ENCODE measurements at places on chromosomes 16 and 17. TPM values are rescaled to one million over a fixed set of nuclear protein-coding genes. Genes with fewer than 3 reads are reported as not detected.

The RAD51D gene
- 3.7 TPM for total RNA-seq

The RHBDL1 gene
- total RNA-seq: 1.1 TPM

GRCh38 chr16:25370541-25370940 lies 112.9 kb upstream of the ZKSCAN2 start:
- no peaks in the 10 kb centered on the region for H3K4me1 ChIP-seq
- no peaks in the 10 kb centered on the region for H3K27me3 ChIP-seq
- H3K27ac ChIP-seq: no peak overlapping the region
- no peak overlapping the region for H3K4me3 ChIP-seq
- H3K36me3 ChIP-seq: no peaks in the 10 kb centered on the region

The TCAP gene
- total RNA-seq: not detected

The ADAM11 gene
- not detected for total RNA-seq

GRCh38 chr16:51268237-51268636 lies 117.2 kb upstream of the SALL1 start:
- DNase-seq: no peak
- H3K4me3 ChIP-seq: no peak overlapping the region
- no peaks in the 10 kb centered on the region for H3K27me3 ChIP-seq
- H3K4me1 ChIP-seq: no peaks in the 10 kb centered on the region
- no peak overlapping the region for H3K27ac ChIP-seq

- peaks cover 13% of the 10 kb centered on the region for H3K36me3 ChIP-seq
- no peaks in the 10 kb centered on the region for H3K27me3 ChIP-seq
- H3K4me1 ChIP-seq: no peaks in the 10 kb centered on the region
- DNase-seq: no peak
Observed at GRCh38 chr17:27879987-27880608, 13.1 kb downstream of the LYRM9 start.

GRCh38 chr16:84120023-84120422 lies 3.3 kb upstream of the MBTPS1 start:
- no peaks in the 10 kb centered on the region for H3K4me1 ChIP-seq
- no peak overlapping the region for H3K27ac ChIP-seq
- DNase-seq: no peak
- H3K27me3 ChIP-seq: no peaks in the 10 kb centered on the region

GRCh38 chr17:6532441-6532885 lies 23.9 kb downstream of the PITPNM3 start:
- no peak overlapping the region for H3K27ac ChIP-seq
- H3K4me3 ChIP-seq: no peak overlapping the region
- H3K27me3 ChIP-seq: no peaks in the 10 kb centered on the region
- no peaks in the 10 kb centered on the region for H3K36me3 ChIP-seq
- no peak for DNase-seq

GRCh38 chr17:44221084-44221861 lies 1.8 kb upstream of the UBTF start:
- peaks cover 25% of the 10 kb centered on the region for H3K4me1 ChIP-seq
- no peak for DNase-seq
- peak overlapping the region; percentile 88 for H3K4me3 ChIP-seq
- H3K36me3 ChIP-seq: peaks cover 2% of the 10 kb centered on the region
- H3K27ac ChIP-seq: peak overlapping the region; percentile 91
- H3K27me3 ChIP-seq: no peaks in the 10 kb centered on the region

GRCh38 chr17:19785854-19786253 lies 37.8 kb upstream of the ALDH3A1 start:
- H3K36me3 ChIP-seq: peaks cover 42% of the 10 kb centered on the region
- H3K4me3 ChIP-seq: no peak overlapping the region
- no peak for DNase-seq

DNA sequence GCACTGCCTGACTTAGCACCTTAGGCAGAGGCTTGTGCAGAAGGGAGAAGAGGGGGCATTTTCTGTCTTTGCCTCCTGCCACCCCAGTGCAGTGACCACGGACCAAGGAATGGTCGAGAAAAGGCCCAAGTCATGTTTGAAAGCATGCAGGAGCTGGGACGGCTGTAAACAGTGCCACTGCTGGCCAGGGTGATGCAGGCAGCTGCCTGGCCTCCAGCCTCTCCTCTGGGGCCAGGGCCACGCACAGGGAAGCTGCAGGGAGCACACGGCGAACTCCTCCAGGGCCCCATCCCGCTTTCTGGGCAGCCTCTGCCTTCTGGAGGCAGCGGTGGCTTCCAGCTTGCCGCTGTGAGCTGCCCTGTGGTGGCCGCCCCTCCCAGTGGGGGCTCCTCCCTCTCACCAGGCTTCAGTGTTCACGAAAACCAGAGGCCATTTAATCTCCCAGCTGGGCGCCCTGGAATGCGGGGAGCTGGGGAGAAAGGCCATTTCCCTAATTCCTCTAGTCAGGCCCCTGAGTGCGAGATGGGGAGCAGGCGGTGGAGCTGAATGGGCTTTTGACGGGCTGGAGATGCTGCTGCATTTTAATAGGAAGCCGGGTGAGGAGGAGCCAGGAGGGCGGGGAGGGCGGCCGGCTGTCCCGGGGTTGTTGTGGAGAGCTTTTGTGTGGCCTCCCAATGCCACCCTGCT lies 28.7 kb upstream of the DNAI2 start:
- no peaks in the 10 kb centered on the region for H3K36me3 ChIP-seq
- H3K27ac ChIP-seq: no peak overlapping the region
- no peak for DNase-seq
- H3K4me1 ChIP-seq: no peaks in the 10 kb centered on the region
- H3K4me3 ChIP-seq: no peak overlapping the region
- H3K27me3 ChIP-seq: no peaks in the 10 kb centered on the region

The PRAC1 gene
- not detected for total RNA-seq

GRCh38 chr16:75801307-75801706 lies 75.0 kb upstream of the CPHXL start:
- H3K27me3 ChIP-seq: no peaks in the 10 kb centered on the region
- no peak overlapping the region for H3K27ac ChIP-seq
- H3K36me3 ChIP-seq: no peaks in the 10 kb centered on the region
- no peak for DNase-seq
- no peaks in the 10 kb centered on the region for H3K4me1 ChIP-seq
- no peak overlapping the region for H3K4me3 ChIP-seq

DNA sequence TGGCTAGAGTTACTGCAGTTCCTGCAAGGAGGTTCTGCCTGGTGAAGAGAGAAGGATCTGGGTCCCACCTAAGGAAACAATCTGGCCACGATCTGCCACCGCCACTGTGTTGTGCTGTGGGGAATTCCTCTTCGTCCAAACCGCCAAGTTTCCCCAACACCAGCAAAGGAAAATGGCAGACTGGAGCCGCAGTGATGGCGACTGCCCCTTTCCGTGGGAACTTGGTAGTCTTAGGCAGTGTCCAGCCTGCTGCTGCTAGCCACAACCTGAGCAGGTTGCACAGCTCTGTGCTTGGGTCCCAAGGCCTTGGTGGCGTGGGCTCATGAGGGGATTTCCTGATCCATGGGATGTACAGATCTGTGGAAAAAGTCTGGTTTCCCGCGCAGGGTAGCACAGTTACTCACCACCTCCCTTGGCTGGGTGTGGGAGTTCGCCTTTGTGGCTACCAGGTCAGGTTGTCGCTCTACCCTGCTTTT lies 28.6 kb downstream of the NFATC3 start:
- no peaks in the 10 kb centered on the region for H3K4me1 ChIP-seq
- no peak for DNase-seq
- no peak overlapping the region for H3K27ac ChIP-seq
- H3K36me3 ChIP-seq: no peaks in the 10 kb centered on the region
- no peaks in the 10 kb centered on the region for H3K27me3 ChIP-seq

- H3K4me1 ChIP-seq: no peaks in the 10 kb centered on the region
- H3K36me3 ChIP-seq: no peaks in the 10 kb centered on the region
- no peaks in the 10 kb centered on the region for H3K27me3 ChIP-seq
- no peak for DNase-seq
- H3K4me3 ChIP-seq: no peak overlapping the region
Observed at GRCh38 chr17:15918261-15918660, 26.7 kb upstream of the ADORA2B start.

The CCL11 gene
- total RNA-seq: not detected

GRCh38 chr17:40293363-40293762 lies 5.7 kb downstream of the CDC6 start:
- H3K27ac ChIP-seq: no peak overlapping the region
- no peak for DNase-seq
- H3K4me3 ChIP-seq: no peak overlapping the region

GRCh38 chr16:54239456-54239855 lies 47.1 kb downstream of the IRX3 start:
- no peaks in the 10 kb centered on the region for H3K4me1 ChIP-seq
- no peaks in the 10 kb centered on the region for H3K36me3 ChIP-seq
- peak overlapping the region; percentile 13 for H3K27ac ChIP-seq
- H3K27me3 ChIP-seq: no peaks in the 10 kb centered on the region
- no peak overlapping the region for H3K4me3 ChIP-seq

- no peak overlapping the region for H3K4me3 ChIP-seq
- no peaks in the 10 kb centered on the region for H3K4me1 ChIP-seq
- H3K36me3 ChIP-seq: no peaks in the 10 kb centered on the region
- no peak overlapping the region for H3K27ac ChIP-seq
- H3K27me3 ChIP-seq: no peaks in the 10 kb centered on the region
Observed at GRCh38 chr17:49456183-49456965, 38.7 kb upstream of the NGFR start.

The TBC1D3K gene
- total RNA-seq: not detected

GRCh38 chr16:73878611-73879010 lies 418.0 kb upstream of the PSMD7 start:
- H3K27me3 ChIP-seq: no peaks in the 10 kb centered on the region
- DNase-seq: no peak
- H3K27ac ChIP-seq: no peak overlapping the region
- no peaks in the 10 kb centered on the region for H3K36me3 ChIP-seq
- H3K4me1 ChIP-seq: no peaks in the 10 kb centered on the region

The MT1M gene
- total RNA-seq: 105 TPM

DNA sequence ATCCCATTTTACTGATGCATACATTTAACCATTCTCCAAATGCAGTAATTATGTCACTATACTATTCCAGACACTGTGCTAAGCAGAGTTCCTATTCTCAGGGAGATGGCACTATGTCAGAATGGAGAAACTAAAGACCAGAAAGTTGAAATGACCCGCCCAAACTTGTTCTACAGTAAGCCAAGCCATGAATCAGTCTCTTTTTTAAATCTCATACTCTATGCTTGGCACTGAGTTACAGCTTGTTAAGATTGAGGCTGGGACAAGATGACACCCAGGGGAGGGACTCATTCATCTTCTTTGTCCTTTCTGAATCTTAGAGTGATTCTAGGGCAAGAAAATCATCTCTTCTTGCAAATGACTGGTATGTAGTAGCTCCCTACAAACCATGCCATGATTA lies 247.0 kb upstream of the CCL2 start:
- no peaks in the 10 kb centered on the region for H3K36me3 ChIP-seq
- no peak for DNase-seq
- no peaks in the 10 kb centered on the region for H3K4me1 ChIP-seq
- no peak overlapping the region for H3K4me3 ChIP-seq
- no peaks in the 10 kb centered on the region for H3K27me3 ChIP-seq

DNA sequence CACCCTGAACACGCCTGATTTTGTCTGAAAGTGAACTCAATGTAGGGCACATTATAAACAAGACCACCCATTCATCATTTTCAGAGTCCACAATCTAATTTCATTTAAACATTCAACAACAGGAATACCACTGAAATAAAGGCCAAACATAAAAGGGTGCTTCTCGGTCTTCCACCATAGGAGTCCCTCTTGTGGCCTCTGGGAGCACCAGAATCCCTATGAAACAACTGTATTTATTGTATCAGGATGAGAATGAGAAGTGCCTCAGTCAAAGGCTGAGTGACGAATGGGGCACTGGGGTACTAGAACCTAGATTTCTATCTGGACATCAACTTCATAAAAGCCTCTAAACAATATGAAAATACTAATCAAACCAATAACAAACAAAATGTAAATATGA lies 40.4 kb downstream of the NXPH3 start:
- H3K27ac ChIP-seq: peak overlapping the region; percentile 75
- H3K36me3 ChIP-seq: peaks cover 25% of the 10 kb centered on the region
- no peak for DNase-seq

DNA sequence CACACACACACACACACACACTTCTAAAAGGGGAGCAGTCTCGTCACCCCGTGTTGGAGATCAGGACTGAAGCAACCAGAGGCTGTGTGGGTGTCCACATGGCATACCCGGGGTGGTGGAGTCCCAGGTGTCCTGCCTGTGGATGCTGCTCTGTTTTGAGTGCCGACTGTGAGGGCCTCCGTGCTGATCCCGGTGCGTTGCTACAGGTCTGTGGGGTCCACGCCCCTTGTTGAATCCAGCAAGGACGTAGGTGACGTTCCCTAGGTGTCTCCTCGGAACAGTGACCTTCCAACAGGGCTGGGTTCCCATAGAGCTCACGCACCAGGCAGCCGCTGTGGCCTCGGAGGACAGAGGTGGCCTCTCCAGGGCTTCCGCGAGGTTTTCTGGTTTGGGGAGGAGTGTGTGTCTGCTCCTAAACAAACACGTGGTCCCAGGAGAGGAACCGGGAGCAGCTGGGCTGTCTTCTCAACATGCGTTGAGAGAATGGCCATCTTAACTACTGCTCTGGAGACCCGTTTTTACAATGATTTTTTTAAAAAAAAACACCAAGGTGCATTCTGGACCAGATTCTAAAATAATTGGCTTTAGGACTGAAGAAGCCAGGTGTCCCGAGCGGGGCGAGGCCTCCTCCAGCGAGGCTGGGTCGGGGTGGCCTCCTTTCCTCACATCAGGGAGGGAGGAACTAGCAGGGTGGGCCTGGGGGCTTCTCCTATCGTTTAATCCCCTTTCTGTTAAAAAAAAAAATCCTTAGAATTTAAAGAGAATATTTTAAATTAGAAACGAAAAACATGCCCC lies 100.6 kb upstream of the ZNF750 start:
- no peaks in the 10 kb centered on the region for H3K4me1 ChIP-seq
- peak; percentile 43 for DNase-seq
- peaks cover 59% of the 10 kb centered on the region for H3K36me3 ChIP-seq
- H3K27ac ChIP-seq: no peak overlapping the region
- no peak overlapping the region for H3K4me3 ChIP-seq

- no peaks in the 10 kb centered on the region for H3K27me3 ChIP-seq
- no peak overlapping the region for H3K27ac ChIP-seq
- DNase-seq: no peak
- no peaks in the 10 kb centered on the region for H3K36me3 ChIP-seq
Observed at GRCh38 chr17:76444518-76445311, 8.2 kb downstream of the UBE2O start.

The RGS11 gene
- total RNA-seq: 32.6 TPM

DNA sequence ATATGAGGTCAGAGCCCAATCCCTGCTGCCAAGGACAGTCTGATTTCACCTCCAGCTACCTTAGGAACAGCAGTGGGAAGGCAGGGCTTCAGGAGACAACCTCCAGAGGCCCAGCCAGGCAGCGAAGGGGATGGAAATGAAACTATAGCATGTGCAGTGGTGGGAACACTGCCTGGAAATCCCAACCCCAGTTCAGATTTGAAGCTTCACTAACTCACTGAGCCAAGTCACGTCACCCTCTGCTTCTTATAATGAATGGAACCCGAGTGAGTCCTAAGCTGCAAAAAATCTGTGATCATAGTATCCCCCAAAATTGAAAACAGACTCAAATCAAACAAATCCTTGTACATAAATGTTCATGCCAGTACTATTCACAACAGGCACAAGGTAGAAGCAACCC lies 36.0 kb upstream of the SLC39A11 start:
- no peak for DNase-seq
- no peak overlapping the region for H3K27ac ChIP-seq
- H3K4me3 ChIP-seq: no peak overlapping the region
- H3K4me1 ChIP-seq: no peaks in the 10 kb centered on the region

- H3K27ac ChIP-seq: no peak overlapping the region
- H3K36me3 ChIP-seq: no peaks in the 10 kb centered on the region
- no peak for DNase-seq
- H3K4me1 ChIP-seq: no peaks in the 10 kb centered on the region
- H3K27me3 ChIP-seq: no peaks in the 10 kb centered on the region
- H3K4me3 ChIP-seq: no peak overlapping the region
Observed at GRCh38 chr16:46862555-46863447, 21.4 kb upstream of the GPT2 start.
